Activated CD8-positive, alpha-beta T cell treated with anti-CD3 and anti-CD28 coated beads, Interleukin-2, amount 10 ng/mL, durations not matched to agents 7 days and 5 days (primary cell): ENCODE measurements at places on chromosomes 11 and 22. TPM values are rescaled to one million over a fixed set of nuclear protein-coding genes. Genes with fewer than 3 reads are reported as not detected.

OR5AP2 gene
- not detected for total RNA-seq

CHORDC1 gene
- 66.7 TPM for total RNA-seq

CLMP gene
- total RNA-seq, result 0.29 TPM

NECTIN1 gene
- 0.39 TPM for total RNA-seq

OR2AT4 gene
- total RNA-seq, result not detected

VPREB1 gene
- total RNA-seq, result not detected
